ENCODE measurements at places on chromosomes 6 and 20.

DNA sequence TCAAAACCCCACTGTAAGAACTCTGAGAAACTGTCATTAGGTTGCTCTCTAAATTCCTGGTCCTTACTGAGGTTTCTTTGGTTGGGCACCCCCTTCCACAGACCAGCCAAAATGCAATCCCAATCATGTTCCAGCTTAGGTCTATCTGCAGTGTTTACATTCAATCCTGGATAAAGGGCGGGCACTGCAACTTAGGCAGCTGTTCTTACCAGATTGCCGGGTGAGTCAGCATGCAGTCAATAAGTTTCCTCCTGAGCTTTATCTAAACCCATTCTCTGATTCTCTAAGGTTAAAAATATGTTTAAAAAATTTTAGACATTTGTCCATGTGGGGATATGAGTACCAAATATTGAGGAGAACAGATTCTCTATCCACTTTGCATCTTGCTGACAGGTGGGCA, 197.8 kb downstream of the HAO1 start:
- DNase-seq = no peak

GRCh38 chr6:129099696-129100095, 216.8 kb downstream of the LAMA2 start:
- DNase-seq = no peak

- no peak for DNase-seq
Observed at GRCh38 chr6:14118091-14118439, 493 bp downstream of the CD83 start.

DNA sequence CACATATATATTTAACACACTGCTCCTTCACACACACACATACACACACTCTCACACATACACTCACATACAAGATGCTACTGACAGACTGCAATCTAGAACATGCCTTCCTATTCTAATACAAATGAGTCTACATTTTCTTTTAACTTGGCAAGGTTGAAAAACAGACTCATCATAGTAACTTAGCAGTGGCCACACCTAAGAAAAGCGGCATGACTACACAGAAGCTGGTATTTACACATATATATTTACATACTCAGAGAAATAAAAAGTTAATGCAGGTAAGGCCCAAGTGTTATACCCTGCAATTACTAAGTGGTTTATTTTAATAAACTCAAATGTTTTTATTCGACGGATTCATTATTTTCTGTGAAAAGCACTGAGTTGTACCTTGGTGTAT, 209.3 kb downstream of the FOXC1 start:
- no peak for DNase-seq

DNA sequence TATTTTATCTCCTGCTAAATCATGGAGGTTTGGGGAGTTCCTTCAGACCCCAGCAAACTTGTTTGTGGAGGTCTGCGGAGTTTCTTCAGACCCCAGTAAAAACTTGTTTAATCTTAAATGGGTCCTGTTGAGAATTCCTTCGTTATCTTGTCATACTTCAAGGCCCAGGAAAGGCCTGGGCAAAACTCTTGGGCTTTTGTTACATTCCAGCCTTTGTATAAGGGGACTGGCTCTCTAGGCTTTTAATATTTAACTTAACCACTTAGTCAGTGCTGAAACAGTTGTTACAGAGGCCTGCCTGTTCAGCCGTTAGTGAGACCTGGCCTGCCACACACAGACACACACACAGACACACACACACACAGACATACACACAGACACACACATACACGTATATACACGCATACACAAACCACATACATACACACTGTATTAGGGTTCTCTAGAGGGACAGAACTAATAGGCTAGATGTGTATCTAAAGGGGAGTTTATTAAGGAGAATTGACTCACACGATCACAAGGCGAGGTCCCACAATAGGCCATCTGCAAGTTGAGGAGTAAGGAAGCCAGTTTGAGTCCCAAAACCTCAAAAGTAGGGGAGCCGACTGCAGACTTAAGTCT, 21.3 kb upstream of the CST3 start:
- no peak for DNase-seq

DNA sequence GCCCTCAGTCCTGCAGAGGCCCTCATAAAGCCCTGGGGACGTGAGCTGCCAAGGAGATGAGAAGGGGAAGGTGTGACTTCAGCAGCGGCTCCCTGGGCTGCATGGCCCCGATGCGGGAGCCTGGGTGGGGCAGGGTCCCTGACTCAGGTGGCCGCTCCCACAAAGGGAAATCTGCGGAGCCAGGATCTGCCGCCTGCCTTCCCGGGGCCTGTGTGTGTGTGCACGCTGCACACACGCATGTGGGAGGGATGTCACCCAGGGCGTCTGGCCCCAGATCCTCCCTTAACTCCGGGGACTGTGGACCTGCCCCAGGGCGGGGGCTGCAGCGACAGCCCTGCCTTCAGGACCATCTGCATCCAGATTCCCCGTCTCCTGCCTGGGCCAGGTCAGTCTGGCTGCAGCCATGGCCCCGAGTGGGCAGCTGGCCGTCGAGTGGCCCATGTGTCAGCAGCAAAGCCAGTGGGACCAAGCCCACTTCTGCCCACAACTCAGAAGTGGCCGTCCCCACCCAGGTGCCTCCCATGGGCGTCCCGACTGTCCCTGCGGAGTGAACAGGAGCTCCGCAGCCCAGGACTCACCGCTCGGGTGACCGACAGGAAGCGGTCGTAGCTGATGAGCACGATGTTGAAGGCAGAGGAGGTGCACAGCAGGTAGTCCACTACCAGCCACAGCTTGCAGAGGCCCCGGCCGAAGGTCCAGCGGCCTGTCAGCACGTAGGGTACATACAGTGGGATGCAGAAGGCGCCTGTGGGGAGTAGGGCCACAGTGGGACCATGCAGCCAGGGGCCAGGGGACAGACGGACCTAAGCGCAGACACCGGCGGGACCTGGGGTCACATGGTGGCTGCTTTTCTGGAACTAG, 1.9 kb downstream of the HRH3 start:
- no peak for DNase-seq

GRCh38 chr20:44426879-44427790, 48.5 kb upstream of the TTPAL start:
- DNase-seq = no peak

DNA sequence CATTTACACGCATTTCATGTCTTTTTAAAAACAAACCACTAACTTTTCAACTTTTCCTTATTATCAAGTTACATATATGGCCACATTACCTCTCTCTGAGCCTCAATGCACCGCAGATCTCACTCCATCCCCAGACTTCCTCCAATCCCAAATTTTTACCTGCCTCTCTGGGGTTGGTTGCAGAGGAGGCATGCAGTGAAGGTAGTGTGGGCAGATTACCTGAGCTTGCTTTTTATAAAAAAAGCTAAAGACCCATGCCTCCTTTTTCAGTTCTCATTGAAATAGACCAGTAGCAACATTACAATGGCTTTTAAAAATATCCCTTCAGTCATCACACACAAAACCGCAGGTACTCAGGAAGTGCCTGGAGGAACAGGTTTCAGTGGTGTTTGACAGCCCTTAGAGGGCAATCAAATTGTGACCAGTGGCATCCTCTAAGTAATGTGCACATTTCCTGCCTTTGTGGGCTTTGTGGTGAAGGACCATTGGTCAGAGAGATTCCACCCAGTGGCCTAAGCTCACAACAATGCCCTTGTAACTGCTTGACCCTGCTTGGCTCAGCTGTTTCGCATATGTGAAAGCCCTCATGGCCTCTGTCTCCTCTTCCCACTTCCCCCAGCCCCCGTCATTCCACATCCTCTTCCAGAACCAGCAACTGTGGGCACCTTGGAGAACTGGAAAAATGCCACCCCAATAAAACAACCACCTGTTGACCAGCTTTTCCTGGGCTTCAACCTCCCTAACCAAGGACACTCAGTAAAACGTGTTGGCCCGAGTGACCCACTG, 30.2 kb upstream of the IL17A start:
- no peak for DNase-seq

All from activated CD4-positive, alpha-beta T cell treated with anti-CD3 and anti-CD28 coated beads, Interleukin-2, amount 50 U/mL, for 4 hours (primary cell).